Endothelial cell of umbilical vein (primary cell): ENCODE measurements at places on chromosomes 2 and 18. TPM values are rescaled to one million over a fixed set of nuclear protein-coding genes. Genes with fewer than 3 reads are reported as not detected.

- peaks cover 5% of the 10 kb centered on the region for H3K27me3 ChIP-seq
- H3K27ac ChIP-seq, result peak within 1 kb of the TSS; percentile 85
- peak; percentile 29 for DNase-seq
- peaks cover 13% of the 10 kb centered on the region for H3K4me1 ChIP-seq
These were observed at the start of gene ANKRD53 for GRCh38 chr2:70978341-70979179. Gene ANKRD53 (plus strand): TSS chr2:70978630. CDS start chr2:70978646, 16 bp downstream.

GRCh38 chr2:28855193-28855592, 14.9 kb downstream of the TRMT61B start:
- DNase-seq, result no peak
- H3K4me3 ChIP-seq, result no peak overlapping the region
- H3K27ac ChIP-seq, result no peak overlapping the region
- H3K36me3 ChIP-seq, result no peaks in the 10 kb centered on the region

DNA sequence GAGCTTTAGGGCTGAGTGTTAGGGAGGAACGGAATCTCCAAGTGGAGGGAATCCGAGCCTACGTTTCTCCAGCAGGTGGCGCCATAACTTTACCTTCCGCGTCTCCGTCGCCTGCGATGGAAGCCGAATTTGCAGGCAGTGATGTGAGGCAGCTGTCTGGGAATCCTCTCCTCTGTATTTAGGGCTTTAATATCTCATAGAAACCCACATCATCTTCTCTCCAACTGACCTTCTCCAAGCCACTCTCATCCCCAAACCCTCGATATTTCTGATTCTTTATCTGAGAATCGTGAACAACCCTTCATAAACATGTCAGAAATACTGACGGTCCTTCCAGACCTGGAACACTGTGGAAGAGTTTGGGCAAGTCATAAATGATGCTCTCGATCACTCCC, 27.5 kb downstream of the SIX2 start:
- H3K4me3 ChIP-seq, result no peak overlapping the region
- no peaks in the 10 kb centered on the region for H3K4me1 ChIP-seq

- no peaks in the 10 kb centered on the region for H3K27me3 ChIP-seq
- H3K4me1 ChIP-seq, result no peaks in the 10 kb centered on the region
- no peak overlapping the region for H3K27ac ChIP-seq
- no peaks in the 10 kb centered on the region for H3K36me3 ChIP-seq
These were observed 105.4 kb downstream of the SCN9A start for GRCh38 chr2:166270376-166270775.

DNA sequence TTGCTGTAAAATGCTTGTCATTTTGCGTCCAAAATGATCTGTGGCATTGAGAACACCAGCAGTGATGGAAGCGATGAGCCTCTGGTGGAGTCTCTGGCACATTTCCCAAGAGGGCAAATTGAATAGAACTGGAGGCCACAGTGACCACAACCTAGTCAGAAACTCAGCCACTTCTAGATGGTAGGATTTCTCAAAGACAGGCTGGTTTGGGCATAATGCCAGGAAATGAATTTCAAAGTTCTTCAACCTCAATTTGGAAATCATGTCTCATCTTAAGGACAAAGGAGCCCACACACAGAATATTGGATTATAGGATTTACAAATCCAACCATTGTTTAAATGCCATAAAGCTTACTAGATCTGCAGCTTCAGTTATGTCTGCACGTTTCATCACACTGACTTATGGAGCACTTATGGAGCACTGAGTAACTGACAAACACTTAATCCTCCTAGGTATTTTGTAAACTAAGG, 132.1 kb downstream of the COL6A3 start:
- H3K27me3 ChIP-seq, result peaks cover 8% of the 10 kb centered on the region
- H3K36me3 ChIP-seq, result no peaks in the 10 kb centered on the region
- no peak overlapping the region for H3K4me3 ChIP-seq
- H3K27ac ChIP-seq, result no peak overlapping the region
- H3K4me1 ChIP-seq, result no peaks in the 10 kb centered on the region

DNA sequence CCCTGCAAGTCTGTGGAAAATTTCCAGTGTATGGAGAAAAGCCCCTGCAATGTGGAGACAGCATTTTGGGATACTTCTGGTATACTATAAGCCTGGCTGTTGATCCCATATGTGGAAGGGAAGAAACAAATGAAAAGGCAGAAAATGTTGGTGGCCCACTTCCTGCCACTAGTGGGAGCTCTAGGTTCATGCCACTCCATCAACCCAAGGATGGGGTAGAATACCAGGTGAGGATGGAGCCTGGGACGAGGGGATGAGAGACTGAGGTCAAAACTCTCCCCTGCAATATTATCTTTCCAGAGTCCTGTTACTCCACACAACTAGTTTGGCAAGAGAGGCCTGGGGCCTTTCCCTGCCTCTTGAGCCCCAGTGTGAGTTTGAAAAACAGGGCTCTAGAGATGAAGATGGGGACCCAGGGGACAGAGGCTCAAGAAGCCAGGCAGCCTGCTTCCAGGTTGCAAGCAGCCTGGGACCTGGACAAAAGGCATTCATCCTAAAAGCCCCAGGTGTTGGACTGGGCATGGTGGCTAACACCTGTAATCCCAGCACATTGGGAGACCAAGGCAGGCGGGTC, 31.9 kb downstream of the BMP10 start:
- H3K27ac ChIP-seq, result no peak overlapping the region
- DNase-seq, result no peak
- H3K4me3 ChIP-seq, result no peak overlapping the region
- H3K4me1 ChIP-seq, result no peaks in the 10 kb centered on the region
- H3K27me3 ChIP-seq, result no peaks in the 10 kb centered on the region

- H3K4me3 ChIP-seq, result no peak overlapping the region
- no peaks in the 10 kb centered on the region for H3K4me1 ChIP-seq
- H3K36me3 ChIP-seq, result no peaks in the 10 kb centered on the region
- H3K27me3 ChIP-seq, result no peaks in the 10 kb centered on the region
These were observed 222.0 kb downstream of the TMEM182 start for GRCh38 chr2:102983786-102984185.

DNA sequence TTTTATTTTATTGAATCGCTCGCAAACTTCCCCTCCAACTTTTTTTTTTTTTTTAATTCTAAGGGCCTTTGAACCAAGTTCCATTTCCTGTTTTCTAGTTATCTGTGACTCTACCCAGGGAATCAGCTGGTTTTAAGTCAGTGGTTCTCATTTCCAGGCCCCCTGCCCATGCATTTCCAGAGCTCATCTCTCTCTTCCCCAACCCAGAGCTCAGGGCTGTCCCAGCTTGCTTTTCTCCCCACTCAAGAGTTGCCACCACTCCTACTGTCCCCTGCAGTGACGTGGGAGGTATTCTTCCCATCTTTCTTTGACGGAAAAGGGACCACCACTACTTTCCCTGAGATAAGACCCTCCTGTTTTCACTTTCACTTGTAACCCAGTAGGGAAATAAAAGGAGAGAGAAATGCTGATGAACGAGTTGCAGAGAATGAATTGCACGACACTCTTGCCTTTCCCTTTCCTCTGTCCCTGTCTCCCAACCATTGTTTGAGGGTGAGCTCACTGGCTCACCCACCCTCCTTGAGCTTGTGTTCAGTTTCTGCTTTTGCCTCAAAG, 42.1 kb downstream of the TET3 start:
- no peak for DNase-seq
- no peaks in the 10 kb centered on the region for H3K36me3 ChIP-seq
- no peaks in the 10 kb centered on the region for H3K27me3 ChIP-seq
- no peaks in the 10 kb centered on the region for H3K4me1 ChIP-seq
- no peak overlapping the region for H3K27ac ChIP-seq

DNA sequence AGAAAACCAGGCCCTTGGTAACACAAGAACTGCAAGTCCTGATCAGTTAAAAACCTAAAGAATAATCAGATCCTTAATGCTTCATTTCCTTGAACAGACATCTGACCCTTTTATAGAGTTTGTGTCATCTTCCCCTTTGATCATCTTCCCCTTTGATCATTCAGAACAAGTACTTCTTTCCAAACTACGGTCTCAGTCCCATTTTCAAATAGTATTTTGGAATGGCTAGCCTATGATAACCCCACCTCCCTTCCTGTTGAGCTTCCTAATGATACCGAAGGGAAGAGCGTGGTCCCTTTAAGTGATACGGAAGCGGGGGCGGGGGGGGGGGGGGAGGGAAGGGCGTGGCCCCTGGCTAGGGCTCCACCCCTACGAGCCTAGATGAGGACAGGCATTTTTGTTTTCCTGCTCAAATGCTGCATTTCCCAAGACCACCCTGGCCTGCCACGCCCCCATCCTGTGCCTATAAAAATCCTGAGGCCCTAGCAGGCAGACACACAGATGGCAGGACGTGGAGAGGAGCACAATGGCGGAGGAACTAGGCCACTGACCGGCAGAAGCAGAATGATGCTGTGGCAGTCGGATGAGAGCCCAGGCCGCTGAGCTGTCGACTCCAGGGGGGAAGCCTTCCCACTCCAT, 24.1 kb upstream of the CHRNA1 start:
- no peak overlapping the region for H3K4me3 ChIP-seq
- peaks cover 18% of the 10 kb centered on the region for H3K4me1 ChIP-seq
- H3K27ac ChIP-seq, result no peak overlapping the region

GRCh38 chr2:203875471-203875870, 7.9 kb downstream of the CTLA4 start:
- H3K4me1 ChIP-seq, result no peaks in the 10 kb centered on the region
- no peak for DNase-seq
- H3K27me3 ChIP-seq, result peaks cover 8% of the 10 kb centered on the region
- no peaks in the 10 kb centered on the region for H3K36me3 ChIP-seq
- no peak overlapping the region for H3K4me3 ChIP-seq

DNA sequence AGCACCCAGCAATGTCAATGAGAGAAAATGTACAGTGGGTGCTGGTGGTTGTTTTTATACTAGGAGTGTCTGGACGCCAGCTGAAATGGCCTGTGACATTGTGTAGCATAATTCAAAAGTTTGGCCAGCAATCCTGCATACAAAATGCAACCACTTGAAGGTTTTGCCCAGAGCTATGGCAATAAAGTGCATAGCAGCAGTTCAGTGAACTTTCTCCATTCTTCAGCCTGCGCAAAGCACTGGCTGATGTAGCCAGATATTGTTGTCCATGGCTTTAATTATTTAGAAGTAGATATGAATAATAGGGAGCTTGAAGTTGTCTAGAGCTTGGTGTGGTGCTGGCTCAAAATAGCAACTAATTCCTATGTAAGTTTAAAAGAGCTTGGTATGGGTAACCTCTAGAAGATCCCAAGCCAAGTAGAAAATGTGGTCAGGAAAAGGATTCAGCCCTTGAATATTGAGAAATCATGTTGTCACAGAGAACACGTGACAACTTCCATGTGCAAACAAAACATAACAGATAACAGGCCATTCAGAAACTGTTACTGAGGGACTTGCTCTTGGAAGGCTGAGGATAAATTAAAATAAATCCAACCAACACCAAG, 33.3 kb upstream of the PGAP1 start:
- no peak for DNase-seq
- H3K36me3 ChIP-seq, result no peaks in the 10 kb centered on the region
- H3K4me3 ChIP-seq, result no peak overlapping the region
- peaks cover 7% of the 10 kb centered on the region for H3K4me1 ChIP-seq
- no peaks in the 10 kb centered on the region for H3K27me3 ChIP-seq

IL37 gene
- not detected in 2 replicates for total RNA-seq

DNA sequence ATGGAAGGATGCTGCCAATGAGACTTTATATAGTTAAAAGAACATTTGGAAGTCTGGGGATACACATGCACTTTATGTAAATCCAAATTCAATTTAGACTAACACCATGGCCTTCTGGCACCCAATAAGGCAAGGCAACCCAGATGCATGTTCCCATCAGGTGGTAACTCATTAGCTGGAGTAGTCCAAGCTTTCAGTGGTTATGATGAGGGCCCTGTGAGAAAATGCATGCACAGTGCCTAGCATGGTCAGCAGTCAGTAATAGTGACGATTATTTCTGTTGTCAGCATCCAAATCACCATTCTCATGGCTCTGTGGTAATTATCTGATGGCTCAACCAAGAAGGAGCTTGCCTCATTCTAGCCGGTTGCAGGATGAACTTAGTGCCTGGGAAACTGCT, 70.3 kb upstream of the CTLA4 start:
- H3K4me1 ChIP-seq, result no peaks in the 10 kb centered on the region
- H3K27me3 ChIP-seq, result no peaks in the 10 kb centered on the region
- no peaks in the 10 kb centered on the region for H3K36me3 ChIP-seq

- H3K4me1 ChIP-seq, result no peaks in the 10 kb centered on the region
- no peak overlapping the region for H3K4me3 ChIP-seq
- H3K36me3 ChIP-seq, result no peaks in the 10 kb centered on the region
These were observed 19.0 kb upstream of the XDH start for GRCh38 chr2:31433541-31433940.

GRCh38 chr2:121699421-121700333, 37.0 kb downstream of the NIFK start:
- peak overlapping the region; percentile 19 for H3K27ac ChIP-seq
- H3K27me3 ChIP-seq, result no peaks in the 10 kb centered on the region
- no peaks in the 10 kb centered on the region for H3K36me3 ChIP-seq
- H3K4me1 ChIP-seq, result peaks cover 21% of the 10 kb centered on the region
- peak; percentile 55 for DNase-seq

CCL20 gene
- 0.53 TPM in 1 of 2 replicates, not detected in the other for total RNA-seq
